ENCODE measurements at places on chromosomes 2 and 18. TPM values are rescaled to one million over a fixed set of nuclear protein-coding genes. Genes with fewer than 3 reads are reported as not detected.

The MAIP1 gene
- total RNA-seq: 31.4 TPM

The C1QL2 gene
- total RNA-seq: 0.14 TPM

The ASXL3 gene
- total RNA-seq: 44.7 TPM

The HNMT gene
- total RNA-seq: 18.5 TPM

The PPP1R1C gene
- 10.3 TPM for total RNA-seq

The ACMSD gene
- total RNA-seq: 0.36 TPM
